ENCODE measurements at places on chromosomes 12 and 14. TPM values are rescaled to one million over a fixed set of nuclear protein-coding genes. Genes with fewer than 3 reads are reported as not detected.

Gene CHGA
- total RNA-seq = 20.6 TPM

Gene AKAP5
- total RNA-seq = 1.1 TPM

Gene PZP
- not detected for total RNA-seq

Gene RNU4-1
- total RNA-seq = under 0.01 TPM

Gene SRRM4
- total RNA-seq = 0.76 TPM

Gene KLRB1
- total RNA-seq = not detected

Gene EPS8
- total RNA-seq = 2.7 TPM

Gene RPS6KL1
- total RNA-seq = 5.4 TPM

Gene IL22
- total RNA-seq = not detected

Gene FIGNL2
- total RNA-seq = 5.8 TPM

Gene RDH12
- total RNA-seq = 0.48 TPM

Data from H7 (cell line).